ENCODE measurements at places on chromosomes 4 and X. TPM values are rescaled to one million over a fixed set of nuclear protein-coding genes. Genes with fewer than 3 reads are reported as not detected.

- DNase-seq = no peak
Observed at GRCh38 chr4:176593943-176594342, 198.8 kb downstream of the VEGFC start.

The DCAF12L2 gene
- 0.59 TPM for total RNA-seq

DNA sequence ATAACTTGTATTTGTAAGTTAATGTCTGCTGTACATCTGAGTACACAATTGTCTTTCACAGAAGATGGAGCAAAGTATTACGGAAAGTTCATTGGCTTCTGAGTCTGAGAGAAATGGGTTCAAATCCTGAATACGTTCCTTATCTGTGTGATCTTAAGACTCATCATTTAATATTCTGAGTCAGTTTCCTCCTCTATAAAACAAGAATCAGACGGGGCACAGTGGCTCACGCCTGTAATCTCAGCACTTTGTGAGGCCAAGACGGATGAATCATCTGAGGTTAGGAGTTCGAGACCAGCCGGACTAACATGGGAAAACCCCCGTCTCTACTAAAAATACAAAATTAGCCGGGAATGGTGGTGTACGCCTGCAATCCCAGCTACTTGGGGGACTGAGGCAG lies 57.8 kb downstream of the APBB2 start:
- DNase-seq = peak; percentile 75

DNA sequence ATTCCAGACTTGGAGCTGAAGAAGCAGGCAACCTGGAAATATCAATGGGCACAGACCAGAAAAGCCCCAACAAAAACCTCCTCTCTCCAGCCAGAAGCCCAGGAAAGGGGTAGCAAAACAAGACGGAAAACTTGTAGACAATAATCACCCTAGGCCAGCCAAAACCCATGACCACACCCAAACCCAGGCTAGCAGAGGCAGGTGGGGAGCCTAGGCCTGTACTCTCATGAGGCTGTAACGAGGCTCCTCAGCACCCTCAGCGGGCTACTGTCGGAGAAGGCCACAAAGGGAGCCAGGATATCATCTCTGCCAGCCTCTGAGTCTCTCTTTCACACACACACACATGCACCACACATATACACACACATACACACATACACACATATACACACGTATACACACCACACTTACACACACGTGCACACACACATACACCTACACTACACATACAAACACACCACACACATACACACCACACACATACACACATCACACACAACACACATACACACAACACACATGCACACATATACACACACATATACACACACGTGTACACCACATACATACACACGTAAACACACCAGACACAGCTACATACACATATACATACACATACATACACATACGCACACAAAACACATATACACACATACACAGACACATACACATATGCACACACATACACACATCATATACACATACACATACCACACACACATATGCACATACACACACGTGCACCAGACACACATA lies 90.6 kb downstream of the FHDC1 start:
- DNase-seq = no peak

GRCh38 chr4:47499700-47500099 lies 14.6 kb downstream of the ATP10D start:
- DNase-seq = no peak

The NLRP2B gene
- total RNA-seq = not detected

- no peak for DNase-seq
Observed at GRCh38 chr4:55758066-55758465, 61.5 kb upstream of the EXOC1L start.

DNA sequence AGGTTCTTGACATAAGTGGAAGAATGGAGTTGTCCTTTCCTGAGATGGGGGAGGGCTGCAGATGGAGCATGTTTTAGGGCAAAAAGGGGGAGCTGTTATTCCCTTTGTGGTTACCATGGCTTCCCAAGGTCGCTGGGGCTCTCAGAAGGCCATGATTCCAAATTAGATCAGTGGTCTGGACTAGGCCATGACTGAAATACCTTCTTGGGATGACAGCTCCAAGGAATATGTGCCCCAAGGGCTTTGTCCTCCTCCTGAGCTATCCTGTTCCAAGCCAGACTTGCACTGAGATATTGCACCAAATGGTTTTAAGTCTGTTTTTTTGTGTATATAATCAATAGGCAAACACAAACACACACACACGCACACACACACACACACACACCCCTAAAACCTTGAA lies 3.0 kb upstream of the RBPJ start:
- DNase-seq = no peak

GRCh38 chrX:139026811-139027210 lies 315.3 kb upstream of the FGF13 start:
- DNase-seq = no peak

DNA sequence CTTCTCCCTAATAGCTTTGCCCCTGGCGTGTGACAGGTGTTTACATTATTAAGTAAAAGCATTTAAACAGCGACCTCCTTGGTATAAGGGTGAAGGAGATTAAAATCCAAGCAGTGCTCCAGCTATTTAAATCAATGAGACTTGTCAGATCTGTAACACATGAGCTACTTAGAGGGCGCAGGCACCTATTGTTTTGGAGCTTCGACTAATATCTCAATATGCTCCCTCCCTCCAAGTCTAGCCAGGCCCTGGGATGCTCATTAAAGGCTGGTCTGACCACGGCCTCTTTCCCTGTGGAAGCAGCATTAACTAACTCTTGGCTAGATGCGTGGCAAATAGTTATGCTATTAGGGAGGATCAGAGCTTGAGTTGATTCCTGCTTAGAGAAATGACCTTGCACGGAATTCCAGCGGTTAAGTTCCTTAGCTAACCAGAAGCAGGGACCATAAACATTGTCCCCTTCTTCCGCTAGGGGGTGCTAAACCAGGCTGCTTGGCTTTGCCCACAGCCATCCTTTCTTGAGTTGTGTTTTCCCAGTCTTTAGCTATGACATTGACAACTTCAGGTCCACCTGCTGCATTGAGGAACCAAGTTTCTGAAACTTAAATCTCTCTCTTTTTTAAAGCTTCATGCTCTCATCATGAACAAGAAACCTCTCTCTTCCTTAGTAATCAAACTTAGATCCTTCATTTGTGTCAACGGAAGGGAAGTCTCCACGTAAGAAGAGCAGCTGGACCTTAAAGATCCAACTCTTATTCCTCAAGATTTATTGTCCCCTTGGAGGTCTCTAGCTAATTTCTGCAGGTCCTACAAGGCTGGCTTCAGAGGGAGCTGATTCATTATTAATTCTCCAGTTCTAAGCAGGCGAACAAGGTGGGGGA lies 80.7 kb upstream of the IGFBP7 start:
- peak; percentile 24 for DNase-seq

GRCh38 chr4:141016117-141016798 lies 117.0 kb downstream of the RNF150 start:
- DNase-seq = no peak

DNA sequence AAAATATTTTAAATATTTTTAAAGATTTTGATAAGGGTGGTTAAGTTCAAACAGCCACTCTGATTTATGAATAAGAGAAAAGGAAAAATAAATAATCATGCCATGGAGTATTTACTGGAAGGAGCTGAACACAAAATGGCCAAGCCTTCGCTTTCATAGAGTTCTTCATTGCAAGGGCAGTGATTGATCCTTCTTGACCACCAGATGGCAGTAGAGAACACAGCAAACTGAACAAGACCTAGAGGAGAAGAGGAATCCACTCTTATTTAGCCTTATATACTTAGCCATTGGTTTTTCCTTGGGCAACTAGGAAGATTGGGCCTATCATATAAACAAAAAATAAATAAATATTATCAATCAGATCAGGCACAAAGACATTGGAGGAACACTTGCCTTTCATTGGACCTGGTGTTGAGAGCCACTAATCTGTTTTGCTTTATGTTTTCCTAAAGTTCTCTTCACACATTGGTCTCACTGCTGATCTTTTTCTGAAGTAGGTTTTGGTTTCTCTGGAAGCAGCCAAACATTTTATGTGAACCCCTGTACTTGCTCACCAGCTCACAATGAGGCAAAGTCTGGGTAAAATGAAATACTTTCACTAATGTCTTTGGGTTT lies 58.1 kb upstream of the PARM1 start:
- DNase-seq = peak; percentile 64

The CENPVL2 gene
- 0.25 TPM for total RNA-seq

GRCh38 chr4:19776929-19777328 lies 474.8 kb upstream of the SLIT2 start:
- peak; percentile 31 for DNase-seq

GRCh38 chrX:84363663-84364062 lies 138.6 kb downstream of the HDX start:
- no peak for DNase-seq

DNA sequence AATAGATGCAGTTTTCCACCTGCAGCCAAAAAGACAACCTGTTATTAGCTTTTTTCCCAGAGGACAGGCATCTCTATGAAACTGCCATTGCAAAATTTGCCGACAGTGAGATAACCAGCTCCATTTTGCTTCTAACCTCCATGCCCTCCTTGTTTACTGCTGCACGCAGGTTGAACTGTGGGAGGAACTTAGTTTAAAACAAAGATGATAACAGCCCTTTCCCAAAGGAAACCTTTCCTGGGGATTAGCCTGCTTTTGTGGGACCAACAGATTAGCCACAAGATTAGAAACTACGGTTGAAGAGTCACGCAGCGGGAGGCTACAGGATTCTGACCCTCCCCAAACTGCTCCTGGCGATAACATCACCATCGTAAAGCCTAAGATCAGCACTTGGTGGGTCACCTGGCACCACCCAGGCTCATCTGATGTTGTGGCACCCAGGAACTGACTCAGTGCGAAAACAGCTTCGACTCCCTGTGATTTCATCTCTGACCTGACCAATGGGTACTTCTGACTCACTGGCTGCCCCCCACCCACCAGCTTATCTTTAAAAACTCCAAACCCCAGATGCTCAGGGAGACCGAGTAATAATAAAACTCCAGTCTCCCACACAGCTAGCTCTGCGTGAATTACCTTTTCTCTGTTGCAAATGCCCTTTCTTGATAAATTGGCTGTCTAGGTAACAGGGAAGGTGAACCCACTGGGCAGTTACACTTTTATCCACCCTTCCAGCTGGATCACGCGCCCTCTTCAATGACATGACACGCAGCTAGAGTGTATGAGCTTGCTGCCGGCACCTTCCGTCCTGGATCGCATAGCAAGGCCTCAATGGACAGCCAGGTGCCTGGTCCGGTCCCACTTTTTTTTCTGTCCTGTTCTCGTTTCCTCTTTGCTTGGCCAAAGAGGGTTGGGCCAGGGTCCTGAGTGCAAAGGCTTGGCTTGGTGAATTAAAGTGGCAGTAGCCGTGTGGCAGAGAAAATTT lies 27.2 kb downstream of the NOP14 start:
- peak; percentile 77 for DNase-seq

DNA sequence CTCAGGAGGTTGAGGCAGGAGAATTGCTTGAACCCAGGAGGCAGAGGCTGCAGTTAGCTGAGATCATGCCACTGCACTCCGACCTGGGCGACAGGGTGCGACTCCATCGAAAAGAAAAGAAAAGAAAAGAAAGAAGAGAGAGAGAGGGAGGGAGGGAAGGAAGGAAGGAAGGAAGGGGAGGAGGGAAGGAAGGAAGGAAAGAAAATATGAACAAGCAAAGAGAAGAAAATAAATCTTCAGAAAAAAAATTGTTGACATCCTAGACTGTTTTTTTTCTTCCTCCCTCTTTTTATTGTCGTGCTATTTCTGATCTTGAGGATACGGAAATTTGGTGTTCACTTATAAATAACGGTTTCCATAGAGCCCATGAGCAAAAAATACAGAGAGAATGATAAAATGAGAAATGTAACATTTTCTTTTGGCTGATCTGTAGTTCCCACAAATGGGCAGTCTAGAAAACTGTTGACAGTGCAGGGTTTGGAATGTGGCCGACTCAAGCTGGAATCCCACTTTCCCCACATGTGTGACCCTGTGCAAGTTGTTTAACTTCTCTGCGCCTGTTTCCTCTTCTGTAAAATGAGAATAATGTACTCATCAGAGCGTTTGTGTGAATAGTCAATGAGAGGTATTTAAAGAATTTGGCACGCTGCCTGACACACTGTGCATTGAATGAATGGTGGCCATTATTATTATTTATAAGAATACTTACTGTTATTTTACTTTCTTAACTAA lies 19.4 kb downstream of the SORBS2 start:
- DNase-seq = peak; percentile 98

DNA sequence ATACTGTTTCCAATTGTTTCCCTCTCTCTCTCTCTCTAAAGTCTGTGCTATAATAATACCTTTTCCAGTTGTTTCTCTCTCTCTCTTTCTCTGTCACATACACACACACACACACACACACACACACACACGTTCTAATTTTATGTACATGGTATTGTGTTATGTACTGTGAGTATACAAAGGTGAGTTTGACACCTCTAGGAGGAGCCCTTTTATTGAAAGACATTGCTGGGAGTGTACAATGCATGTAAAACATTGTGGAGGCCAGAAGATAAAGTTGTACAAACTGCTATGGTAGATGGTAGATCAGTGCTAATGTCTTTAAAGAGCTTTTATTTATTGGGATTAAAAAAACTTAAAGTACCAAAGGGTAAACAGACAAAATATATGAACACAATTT lies 53.6 kb downstream of the BLTP1 start:
- no peak for DNase-seq

GRCh38 chr4:156547439-156547838 lies 424.2 kb downstream of the PDGFC start:
- DNase-seq = peak; percentile 98

The NWD2 gene
- total RNA-seq = not detected

DNA sequence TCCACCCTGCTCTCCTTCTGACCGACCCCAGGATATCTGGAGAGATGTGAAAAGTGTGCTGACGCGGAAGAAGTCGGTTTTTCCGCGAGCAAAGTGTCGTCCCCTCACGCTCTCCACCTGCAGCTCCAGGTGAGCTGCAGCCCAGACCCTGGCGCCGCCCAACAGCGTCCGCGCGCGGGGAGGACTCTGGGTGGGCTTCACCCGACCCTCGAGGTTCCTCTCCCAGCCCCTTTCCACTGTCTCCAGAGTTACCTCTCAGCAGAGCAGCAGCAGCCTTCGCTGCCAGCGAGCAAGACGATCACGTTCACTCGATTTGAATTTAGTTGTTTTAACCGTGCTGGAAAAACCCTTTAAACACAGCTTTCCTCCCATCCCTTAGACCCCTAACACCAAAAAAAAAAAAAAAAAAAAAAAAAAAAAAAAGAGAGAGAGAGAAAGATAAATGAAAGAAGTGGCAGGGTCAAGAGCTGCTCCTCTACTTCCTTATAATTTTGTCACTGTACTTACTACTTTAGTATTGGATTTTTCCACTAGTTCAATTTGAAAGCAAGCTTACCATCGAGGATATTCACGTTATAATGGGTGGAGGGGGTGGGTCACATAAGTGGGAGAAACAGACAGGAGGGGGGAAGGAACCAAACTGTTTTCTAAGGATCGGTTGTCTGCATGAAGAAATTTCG lies 758 bp upstream of the NR3C2 start:
- DNase-seq = no peak

Measured in astrocyte (in vitro differentiated cells and primary cell).